ENCODE measurements at places on chromosomes 2 and 18.
A peak's percentile ranks its signal among the peaks of the same experiment; 100 is the strongest.

DNA sequence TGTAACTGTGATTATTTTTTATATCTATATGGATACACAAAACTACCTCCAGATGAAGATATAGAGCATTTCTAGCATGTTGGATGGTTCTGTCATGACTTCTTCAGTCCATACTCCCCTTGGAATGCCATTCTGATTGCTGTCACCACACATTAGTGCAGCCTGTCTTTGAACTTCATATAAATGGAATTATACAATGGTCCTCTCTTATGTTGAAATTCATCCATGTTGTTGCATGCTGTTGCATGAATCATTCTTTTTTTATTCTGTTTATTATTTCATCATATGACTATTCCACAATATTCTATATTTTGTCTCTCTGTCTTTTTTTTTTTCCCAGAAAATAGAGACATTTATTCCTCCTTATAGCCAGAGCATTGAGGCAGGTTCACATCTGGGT lies 74.1 kb downstream of the OSBPL6 start:
- no peak for DNase-seq

- DNase-seq = no peak
These were observed 67.6 kb downstream of the FHOD3 start for GRCh38 chr18:36364911-36365624.

DNA sequence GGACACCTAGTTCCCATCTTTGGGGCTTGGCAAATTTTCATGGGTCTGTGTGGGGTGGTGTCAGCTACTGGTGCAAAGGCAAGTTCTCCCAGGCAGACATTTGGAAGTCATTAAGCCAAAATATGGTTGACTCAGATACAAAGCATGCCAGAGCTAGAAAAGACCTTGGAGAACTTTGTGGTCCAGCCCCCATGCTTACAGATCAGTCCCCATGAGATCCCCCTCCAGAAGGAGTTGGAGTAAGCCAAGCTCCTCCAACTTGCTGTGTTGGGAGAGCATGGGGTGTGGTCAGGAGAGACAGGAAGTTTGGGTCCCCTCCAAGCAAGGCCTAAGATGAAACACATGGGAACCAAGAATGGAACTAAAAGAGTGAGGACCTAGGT lies 224.5 kb downstream of the CYP26B1 start:
- DNase-seq = no peak

DNA sequence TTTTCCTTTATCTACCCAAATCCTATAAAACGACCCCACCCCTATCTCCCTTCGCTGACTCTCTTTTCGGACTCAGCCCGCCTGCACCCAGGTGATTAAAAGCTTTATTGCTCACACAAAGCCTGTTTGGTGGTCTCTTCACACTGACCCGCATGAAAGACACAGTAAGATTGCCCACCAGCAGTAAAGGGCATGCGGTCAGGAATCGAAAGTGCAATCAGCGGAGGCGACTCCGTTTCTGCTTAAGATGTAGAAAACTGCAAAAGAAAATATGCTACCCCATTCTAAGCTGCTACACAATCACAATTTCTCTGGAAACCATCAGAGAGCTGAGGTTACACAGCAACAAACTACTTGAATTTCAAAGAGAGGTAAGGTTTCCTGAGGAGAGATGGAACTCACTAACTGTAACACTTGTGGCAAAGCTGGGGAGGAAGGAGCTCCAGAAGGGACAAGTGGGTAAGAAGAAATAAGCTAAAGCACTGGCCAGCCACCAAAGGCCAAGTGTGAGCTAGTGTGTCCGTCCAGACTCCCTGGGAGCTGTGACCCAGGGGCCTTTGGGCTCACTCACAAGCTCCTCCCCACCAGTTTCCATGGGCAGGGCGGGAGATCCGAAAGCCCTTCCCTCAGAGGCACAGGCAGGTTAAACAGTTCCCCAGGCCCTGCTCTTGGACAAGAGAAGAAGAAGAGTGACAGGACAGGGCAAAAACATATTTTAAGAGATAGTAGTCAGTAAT lies 72.8 kb upstream of the TGFA start:
- DNase-seq = no peak

GRCh38 chr2:10941383-10941782 lies 29.6 kb downstream of the KCNF1 start:
- no peak for DNase-seq

- DNase-seq = no peak
These were observed 32.3 kb downstream of the ST6GAL2 start for GRCh38 chr2:106853631-106854030.

- no peak for DNase-seq
These were observed 29.2 kb upstream of the PELI1 start for GRCh38 chr2:64173156-64174135.

DNA sequence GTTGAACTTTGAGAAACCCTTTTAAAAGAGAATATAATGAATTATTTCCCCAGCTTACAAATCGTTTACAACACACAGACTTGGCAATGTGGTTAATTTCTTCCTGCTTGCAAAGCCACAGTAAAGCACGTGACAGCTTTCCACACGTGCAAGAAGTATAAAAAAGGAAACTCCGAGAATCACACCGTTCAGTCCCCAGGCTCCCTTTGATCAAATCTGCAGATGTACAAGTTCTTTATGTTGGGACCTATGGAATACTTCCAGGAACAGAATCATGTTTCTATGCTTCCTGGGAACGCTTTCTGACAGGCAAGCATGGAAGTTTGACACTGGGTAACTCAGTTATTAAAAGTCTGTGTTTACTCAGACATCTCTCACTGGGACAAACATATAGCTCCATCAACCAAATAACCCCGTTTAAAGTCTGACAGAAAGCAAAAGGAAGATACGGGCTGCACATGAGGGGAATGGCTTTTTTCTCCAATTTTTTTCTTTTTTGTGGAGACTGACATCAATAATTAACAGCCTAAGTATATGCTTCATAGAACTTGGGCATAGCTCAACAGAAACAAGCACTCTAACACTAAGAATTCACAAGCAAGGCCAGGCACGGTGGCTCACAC lies 134.8 kb downstream of the EIPR1 start:
- DNase-seq = no peak

DNA sequence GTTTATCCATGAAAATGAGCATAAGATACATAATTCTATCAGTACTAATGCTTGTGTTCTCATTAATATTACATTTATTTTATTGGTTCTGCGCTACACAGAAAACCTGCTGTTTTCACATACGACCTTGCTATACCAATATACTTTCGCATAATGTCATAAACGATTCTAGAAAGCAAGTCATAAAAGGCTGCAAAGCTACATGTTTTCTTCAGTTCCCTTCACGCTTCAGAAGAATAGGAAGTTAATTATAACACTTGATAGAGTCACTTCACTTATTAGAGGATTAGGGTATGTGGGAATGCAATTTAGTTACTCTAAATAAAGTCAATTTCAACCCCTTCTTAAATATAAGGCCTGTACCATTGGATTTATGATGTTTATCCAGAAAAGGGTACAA lies 29.0 kb downstream of the PSME4 start:
- no peak for DNase-seq

GRCh38 chr2:30162806-30163205 lies 16.0 kb downstream of the YPEL5 start:
- DNase-seq = no peak

GRCh38 chr18:25181581-25181980 lies 170.4 kb downstream of the ZNF521 start:
- peak; percentile 65 for DNase-seq

DNA sequence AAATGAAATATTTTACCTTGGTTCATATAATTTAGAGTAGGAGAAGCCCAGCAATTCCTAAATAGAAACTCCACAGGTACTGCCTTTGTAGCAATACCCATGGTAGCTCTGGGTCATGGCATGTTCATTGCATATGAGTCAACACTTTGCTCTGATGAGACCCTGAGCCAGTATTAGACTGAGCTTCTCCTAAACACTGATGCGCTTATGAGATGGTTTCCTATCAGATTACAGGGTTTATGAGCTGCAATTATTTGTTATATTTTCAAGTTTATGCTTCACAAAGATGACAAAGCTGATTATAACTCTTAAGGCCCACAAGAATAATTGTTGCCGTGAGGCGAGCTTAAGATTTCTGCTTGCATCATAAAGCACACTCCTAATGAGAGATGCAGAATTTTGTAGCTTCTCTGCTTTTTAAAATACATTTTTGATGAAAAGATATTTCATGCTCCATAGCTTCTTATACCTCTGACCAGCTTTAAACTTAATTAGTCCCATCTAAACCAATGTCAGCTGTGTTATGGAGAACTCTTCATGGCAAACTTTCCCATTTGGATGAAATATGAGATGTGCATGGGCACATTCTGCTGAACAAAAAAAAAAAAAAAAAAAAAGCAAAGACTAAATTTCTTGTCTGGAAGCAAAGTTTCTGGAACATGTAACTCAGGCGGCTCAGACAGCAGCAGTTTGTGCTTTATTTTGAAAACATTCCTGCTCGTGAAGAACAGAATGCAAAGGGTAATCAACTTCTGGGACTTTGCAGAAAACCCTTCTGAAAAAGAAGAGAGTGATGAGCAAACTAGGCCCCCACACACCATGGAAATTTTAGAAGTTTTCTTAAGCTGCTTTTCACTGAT lies 162.6 kb downstream of the KCNE4 start:
- no peak for DNase-seq

- DNase-seq = no peak
These were observed 48.1 kb downstream of the SH3BP4 start for GRCh38 chr2:234999740-235000425.

DNA sequence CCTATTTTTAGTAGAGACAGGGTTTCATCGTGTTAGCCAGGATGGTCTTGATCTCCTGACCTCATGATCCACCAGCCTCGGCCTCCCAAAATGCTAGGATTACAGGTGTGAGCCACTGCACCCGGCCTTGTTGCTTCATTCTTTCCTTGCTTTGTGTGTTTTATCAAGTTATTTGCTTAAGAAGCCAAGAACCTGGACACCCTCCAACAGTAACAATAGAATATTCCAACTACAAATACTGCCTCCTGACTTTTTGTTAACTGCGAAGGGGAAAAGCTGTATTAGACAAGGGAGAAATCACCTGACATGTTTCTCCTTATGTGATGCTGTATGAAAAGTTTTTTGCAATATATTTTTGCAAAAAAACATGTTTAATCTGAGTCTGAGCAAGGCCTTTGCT lies 297.2 kb downstream of the NCKAP5 start:
- DNase-seq = no peak

DNA sequence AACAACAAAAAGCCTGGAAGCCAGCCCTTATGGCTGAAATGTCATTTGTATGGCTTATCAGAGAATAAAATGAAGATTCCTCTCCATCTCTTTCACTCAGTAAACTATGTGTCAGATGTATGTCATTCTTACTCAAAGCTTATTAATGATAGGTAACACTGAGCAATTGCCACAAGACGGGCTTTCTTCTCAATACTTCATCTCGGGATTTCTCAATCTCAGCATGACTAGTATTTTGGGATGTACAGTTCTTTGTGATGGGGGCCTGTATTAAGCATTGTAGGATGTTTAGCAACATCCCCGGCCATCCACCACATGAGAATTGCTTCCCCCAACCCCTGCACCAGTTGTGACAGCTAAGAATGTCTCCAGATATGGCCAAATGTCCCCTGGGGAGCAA lies 80.2 kb downstream of the MREG start:
- no peak for DNase-seq

DNA sequence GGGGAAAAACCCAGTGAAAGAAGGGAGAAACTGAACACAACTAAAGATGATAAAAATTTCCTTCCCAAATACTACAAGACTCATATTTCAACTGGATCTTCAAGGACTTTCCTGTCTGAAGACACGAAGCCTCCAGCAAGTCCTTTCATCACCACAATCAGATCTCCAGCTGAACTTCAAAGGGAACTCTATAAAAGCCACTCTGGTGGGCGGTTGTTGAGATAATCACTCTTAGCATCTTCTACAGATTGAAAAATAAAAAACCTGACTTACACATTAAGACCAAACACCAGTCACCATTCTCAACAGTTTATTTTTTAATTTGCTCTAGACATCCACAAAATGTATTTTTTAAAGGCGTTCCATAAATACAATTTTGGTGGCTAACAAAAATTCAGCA lies 4.4 kb downstream of the REV1 start:
- DNase-seq = no peak

DNA sequence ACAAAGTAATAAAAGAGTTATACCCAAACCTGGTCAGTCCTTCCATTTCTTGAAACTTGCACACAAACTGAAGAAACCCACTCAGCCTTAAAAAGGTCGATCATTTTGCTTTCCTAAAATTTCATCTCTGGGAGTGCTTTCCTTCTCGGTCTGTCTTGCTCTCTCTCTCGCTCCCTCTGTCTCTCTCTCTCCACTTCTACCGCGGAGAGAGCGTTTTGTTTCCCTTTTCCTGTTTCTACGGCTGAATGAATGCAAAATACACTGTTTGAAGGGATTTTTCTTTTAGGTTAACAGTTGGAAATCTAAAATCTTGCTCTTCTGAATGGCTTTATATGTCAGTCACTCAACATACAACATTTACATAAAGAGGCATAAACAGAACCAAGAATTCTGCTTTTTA lies 424.2 kb downstream of the TGIF1 start:
- DNase-seq = no peak

GRCh38 chr2:169393068-169393590 lies 30.8 kb upstream of the LRP2 start:
- DNase-seq = peak; percentile 20

DNA sequence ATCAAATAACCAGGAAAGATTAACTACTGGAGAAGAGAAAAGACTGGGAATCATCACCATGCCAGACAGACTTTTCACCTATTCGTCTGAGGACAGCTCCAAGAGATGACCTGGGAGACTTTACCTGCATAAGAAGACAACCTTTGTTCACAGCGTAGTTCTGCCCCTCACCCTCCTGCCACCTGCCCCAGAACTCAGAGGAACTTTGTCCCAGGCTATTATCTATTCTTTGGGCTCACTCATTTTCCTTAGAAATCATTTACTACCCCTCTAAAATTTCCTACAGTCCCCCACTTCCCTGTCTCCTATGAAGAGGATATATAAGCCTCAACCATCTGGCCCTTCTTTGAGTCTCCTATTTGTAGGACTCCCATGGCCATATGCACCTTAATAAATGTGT lies 19.3 kb upstream of the COPS8 start:
- DNase-seq = no peak

GRCh38 chr2:176589287-176589686 lies 320.0 kb downstream of the MTX2 start:
- DNase-seq = no peak

DNA sequence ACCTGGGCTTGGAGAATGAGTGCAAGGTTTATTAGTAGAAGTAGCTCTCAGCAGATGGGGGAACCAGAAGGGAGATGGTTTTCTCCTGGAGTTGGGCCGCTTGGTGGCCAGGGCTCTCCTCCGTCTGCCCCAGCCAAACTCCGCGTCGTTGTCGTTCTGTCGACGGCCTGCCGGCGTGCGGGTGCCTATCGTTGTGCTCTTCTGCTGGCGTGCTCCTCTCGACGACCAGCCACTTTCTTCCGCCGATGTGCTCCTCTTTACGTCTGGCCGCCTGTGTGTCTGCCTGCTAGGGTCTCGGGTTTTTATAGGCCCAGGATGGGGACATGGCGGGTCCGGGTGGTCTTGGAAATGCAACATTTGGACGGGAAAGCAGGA lies 119.1 kb downstream of the BMPR2 start:
- DNase-seq = no peak

- no peak for DNase-seq
These were observed 112.2 kb downstream of the ALPK2 start for GRCh38 chr18:58516514-58517285.

- DNase-seq = no peak
These were observed 7.6 kb downstream of the GPATCH11 start for GRCh38 chr2:37091873-37092272.

All from NCI-H748 treated with DMSO at 0.1 percent for 48 hours (cell line).